ENCODE measurements at places on chromosomes 4 and X.

GRCh38 chr4:140870427-140870826, 114.2 kb upstream of the TBC1D9 start:
- DNase-seq = no peak

GRCh38 chrX:121802881-121803412, 755.5 kb downstream of the GLUD2 start:
- DNase-seq = no peak

- peak; percentile 87 for DNase-seq
These were observed 51.5 kb downstream of the ALPK1 start for GRCh38 chr4:112348488-112349158.

DNA sequence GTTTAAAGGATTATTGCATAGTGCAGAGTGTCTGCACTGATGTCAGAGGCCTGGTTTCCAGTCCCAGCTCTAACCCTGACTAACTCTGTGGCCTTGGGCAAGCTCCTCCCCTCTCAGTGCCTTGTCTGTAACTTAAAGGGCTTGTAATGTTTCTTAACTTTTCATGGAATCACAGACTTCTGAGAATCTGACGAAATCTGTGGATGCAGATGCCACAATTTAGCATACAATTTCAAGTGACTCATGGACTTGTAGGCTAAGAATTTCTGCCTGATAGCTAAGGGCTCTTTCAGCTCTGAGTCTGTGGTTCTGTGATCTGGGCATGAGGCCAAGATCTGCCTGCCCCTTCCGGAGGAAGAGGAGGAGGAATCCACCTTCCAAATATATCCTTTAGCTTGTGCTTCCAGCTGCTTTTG, 236.9 kb downstream of the AR start:
- peak; percentile 93 for DNase-seq

DNA sequence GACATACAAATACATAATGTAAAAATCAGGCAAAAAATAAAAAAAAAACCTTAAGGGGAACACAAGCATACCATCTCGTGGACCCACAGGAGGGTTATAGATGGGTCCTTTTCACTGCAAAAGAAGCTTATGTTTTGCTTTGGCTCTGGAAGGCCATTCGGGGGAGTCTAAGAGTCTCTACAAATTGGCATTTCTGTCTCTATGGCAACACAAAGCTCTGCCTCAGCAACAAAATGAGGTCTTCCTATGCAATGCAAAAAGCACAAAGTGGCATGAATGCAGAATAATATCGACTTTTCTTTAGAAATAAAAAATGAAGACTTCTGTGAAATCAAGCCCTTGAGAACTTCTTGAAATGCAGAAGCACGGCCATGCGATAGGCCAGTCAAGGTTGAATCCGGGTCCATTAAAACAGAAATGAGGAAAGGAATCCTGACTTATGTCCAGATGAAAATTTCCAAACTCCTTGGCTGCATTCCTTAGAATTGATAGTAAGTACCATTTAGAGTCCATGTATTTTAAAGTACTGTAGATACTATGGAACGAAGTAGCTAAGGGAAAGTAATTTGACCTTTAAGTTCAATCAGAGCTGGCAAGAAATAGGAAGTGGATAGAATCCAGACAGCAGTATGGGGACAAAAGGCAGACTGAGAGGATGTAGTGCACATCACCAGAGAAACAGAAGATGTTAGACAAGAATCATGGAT, 63.7 kb upstream of the PDLIM3 start:
- DNase-seq = peak; percentile 35

- no peak for DNase-seq
These were observed 164.5 kb upstream of the DGKK start for GRCh38 chrX:50635162-50635561.

GRCh38 chr4:133152330-133152821, 3.3 kb downstream of the PCDH10 start:
- DNase-seq = no peak

- no peak for DNase-seq
These were observed 51.1 kb downstream of the RPS6KA3 start for GRCh38 chrX:20215565-20215964.

DNA sequence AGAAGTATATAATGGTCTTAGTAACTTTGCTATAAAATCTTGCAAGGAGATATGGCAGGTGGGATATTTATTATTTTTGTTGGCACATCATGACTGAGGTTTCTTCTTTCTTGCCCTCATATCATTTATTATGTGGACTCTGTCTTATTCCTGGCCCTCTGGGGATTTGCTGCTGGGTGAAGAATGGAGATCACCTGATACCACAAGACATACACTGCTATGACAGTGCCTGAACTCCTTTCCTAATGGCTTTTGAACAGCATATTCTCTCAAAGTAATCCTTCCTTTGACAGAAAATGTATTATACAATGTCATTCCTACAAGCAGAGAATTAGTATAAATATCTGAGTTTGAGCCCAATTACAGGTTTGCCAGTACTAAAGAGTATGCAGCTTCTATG, 22.0 kb upstream of the ADGRA3 start:
- no peak for DNase-seq

GRCh38 chr4:144340931-144341330, 200.4 kb upstream of the GYPA start:
- no peak for DNase-seq

DNA sequence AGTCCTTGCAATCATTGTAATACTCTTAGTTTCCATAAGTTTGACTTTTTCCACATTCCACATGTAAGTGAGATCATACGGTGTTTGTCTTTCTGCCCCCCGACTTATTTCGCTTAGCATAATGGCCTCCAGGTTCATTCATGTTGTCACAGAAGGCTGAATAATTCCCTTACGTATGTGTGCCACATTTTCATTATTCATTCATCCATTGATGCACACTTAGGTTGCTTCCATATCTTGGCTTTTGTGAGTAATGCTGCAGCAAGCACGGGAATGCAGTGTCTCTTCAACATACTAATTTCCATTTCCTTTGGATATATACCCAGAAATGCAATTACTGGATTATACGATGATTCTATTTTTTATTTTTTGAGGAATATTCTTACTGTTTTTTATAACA, 22.0 kb upstream of the VEGFC start:
- DNase-seq = no peak

- no peak for DNase-seq
These were observed 46.4 kb downstream of the IL13RA1 start for GRCh38 chrX:118773782-118774181.

DNA sequence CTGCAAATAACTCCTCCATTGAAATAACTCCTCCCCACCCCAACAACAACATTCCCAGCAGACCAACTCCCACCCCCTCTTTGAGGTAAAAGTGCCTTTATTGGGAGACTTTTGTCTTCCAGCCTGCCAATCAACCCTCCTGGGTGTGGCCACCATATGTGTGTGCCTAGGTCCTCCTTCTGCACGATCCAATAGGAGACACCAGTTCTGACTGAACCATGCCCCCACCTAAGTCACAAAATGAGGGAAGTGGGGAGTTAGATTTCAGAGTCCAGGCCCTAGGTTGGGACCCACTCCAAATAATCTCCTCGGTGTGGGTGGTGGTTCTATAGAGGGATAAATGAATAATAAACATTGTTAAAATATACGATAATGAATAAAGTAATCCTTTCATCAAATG, 3.0 kb downstream of the PLP2 start:
- peak; percentile 46 for DNase-seq

All from SK-MEL-5 (cell line).